ENCODE measurements at places on chromosomes 5 and 9.

DNA sequence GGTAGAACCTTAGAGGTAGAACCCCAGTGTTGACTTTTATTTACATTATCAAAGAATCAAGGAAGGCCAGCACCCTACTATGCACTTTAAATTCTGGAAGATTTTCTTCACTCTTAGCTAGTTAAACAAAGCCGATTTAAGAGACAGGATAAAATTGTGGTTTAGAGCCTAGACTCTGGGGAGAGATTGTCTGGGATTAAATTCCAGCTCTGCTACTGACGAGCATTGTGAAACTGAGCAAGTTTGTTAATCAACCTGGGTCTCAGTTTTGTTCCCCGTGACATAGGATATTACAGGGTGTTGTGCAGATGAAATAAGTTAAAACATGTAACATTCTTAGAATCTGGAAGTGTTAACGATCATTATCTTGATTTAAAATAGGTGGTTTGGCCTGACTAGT is 83.5 kb downstream of the FEM1C start:
- DNase-seq, result no peak

- no peak for DNase-seq
Observed at GRCh38 chr9:3868012-3868411, 342.2 kb upstream of the RFX3 start.

DNA sequence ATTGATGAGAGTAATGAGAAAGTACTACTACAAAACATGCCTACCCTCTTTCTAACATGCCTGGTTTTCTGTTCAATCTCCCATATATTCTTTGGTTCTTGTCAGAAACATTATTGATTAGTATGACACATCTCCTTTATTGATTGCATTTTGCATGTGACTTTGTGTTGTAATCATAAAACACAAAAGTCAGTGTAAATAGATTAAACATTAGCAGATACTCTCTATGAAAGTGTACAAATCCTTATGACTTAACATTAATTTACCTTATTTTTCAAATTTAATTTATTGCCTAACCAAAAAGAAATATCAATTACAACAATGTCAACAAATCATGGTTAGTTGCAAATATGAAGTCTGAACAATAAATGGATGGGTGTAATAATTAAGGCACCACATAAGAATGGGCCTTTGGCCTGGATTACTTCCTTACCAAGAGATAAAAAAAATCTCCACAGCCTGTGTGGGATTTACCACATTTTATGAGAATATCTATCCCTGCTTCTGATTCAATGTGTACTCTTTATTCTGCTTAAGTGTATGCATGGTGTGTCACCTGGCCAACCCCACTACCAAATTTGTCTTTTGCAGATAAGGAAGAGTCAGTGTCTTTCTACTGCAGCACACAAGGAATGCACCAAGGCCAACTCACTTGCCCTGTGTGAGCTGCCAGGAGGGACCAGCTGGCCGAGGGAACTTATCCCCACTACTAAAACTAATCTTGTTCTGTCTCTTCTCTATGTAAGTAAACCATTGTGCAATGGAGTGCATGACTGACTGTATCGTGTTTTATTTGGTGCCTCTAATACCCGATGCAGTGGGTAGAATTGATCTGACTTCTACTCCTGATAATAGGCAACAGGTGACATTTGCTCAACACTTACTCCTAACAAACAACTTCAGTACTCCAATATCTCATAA is 1001.9 kb upstream of the CDH10 start:
- no peak for DNase-seq

GRCh38 chr5:59185757-59186385 is 603.0 kb downstream of the RAB3C start:
- no peak for DNase-seq

GRCh38 chr5:14399054-14399692 is 182.4 kb upstream of the OTULINL start:
- DNase-seq, result peak; percentile 37

- no peak for DNase-seq
Observed at GRCh38 chr9:13814647-13815400, 499.1 kb downstream of the NFIB start.

DNA sequence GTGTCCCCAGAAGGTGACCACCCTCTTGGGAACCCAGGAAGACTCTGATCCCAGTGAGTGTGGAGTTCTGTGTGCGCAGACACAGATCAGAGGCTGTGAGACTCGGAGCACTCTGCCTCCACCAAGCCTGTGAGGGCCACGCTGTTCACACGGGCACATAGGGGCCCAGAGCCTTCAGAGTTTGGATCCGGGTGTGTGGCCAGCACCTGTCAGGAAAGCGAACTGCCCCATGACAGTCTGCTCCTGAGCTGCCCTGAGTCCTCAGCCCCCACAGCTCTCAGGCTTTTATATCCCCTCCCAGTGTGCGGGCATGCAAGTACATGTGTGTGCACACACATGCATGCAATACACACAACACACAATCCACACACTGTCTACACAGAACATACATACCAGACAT is 161.8 kb upstream of the IRX2 start:
- DNase-seq, result no peak

DNA sequence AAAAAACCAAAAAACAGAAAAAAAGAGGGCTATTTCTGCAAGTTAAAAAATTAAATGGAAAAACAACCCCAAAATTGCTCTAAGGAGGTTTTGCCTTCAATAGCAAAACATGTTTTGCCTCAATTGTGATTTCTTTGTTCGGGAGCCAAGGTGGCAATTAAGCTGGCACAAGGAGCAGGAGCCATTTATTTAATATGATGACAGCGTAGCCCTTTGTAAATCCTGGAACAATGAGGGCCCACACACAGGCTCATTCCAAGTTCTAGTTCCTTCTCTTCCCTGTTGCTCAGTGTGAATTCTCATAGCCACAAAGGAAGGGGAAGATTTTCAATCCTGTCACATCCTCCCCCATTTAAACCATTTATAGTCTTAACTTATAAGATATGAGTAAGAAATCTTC is 353.2 kb downstream of the PDE4D start:
- no peak for DNase-seq

- DNase-seq, result no peak
Observed at GRCh38 chr5:54689411-54690251, 172.1 kb downstream of the SNX18 start.

DNA sequence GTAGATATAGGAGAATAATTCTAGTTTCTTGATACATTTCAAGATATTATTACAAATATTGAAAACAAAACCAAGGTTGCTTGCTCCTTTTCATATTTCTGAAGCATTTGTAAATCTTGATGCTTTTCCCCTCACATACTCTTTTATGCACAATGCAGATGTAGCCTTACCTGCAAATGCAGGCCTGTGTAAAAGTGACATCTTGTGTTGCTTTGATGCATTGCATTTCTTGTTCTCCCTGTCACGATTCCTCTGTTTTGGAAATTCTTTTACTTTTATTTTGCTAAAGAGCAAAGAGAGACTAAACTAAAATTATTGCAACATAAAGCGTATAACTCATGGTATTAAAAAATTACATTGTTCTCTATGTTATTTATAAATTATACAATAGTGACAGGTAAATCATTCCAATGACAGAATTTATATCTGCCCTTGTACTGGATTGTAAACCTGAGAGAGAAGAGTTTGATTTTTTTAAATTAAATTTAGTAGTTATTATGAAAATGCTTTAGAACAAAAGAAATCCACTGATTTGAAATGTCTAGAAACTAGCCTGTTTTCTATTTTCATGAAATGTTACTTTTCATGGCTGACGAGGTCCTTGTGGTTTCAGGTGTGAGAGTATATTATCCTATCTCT is 970.0 kb downstream of the MAT2B start:
- DNase-seq, result no peak

GRCh38 chr5:170446365-170446764 is 57.2 kb upstream of the KCNMB1 start:
- DNase-seq, result no peak

DNA sequence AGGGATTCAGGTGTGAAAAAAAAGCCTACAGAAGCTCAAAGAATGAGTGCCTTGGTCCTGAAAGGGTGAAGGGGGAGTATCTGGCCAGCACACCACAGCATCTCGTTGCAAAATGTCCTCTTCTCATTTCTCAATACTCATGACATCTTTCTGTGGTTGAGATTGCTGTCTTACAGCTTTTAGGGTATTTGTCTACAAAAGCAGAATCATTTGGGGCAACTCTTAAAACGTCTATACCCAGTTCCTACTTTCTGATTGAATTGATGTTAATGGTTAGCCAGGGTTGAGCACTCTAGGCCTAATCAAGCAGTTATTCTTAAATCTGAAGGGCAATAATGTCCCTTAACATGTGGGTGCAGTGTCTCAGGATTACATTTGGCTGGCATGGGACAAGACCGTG is 21.2 kb upstream of the PCSK5 start:
- peak; percentile 96 for DNase-seq

DNA sequence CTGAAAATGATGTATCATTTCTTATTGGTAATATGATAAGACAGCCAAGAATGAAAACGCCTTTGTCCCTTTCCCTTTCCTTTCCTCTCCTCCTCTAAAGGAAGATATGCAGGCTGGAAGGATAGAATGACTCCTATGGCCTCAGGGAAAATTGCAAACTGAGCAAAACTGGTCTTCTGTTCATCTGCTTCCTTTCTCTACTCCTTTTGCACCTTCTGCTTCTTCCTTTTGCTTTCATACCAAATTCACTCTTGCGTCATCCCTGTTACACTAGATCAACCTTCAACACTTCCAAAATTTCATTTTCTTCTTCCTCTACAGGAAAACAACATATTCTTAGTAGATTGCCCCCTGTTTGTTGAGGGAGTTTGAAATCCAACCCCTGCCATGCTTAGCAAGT is 234.1 kb downstream of the ADAMTS6 start:
- no peak for DNase-seq

GRCh38 chr5:131735393-131735792 is 61.4 kb downstream of the FNIP1 start:
- DNase-seq, result no peak

- peak; percentile 73 for DNase-seq
Observed at GRCh38 chr9:69180670-69181069, 6.6 kb downstream of the TJP2 start.

GRCh38 chr5:136626531-136626930 is 261.2 kb upstream of the TRPC7 start:
- no peak for DNase-seq

GRCh38 chr9:7234144-7234543 is 476.4 kb downstream of the KDM4C start:
- DNase-seq, result peak; percentile 12

All from MV-4-11 (cell line).